ENCODE measurements at places on chromosomes 11 and 22. TPM values are rescaled to one million over a fixed set of nuclear protein-coding genes. Genes with fewer than 3 reads are reported as not detected.

DNA sequence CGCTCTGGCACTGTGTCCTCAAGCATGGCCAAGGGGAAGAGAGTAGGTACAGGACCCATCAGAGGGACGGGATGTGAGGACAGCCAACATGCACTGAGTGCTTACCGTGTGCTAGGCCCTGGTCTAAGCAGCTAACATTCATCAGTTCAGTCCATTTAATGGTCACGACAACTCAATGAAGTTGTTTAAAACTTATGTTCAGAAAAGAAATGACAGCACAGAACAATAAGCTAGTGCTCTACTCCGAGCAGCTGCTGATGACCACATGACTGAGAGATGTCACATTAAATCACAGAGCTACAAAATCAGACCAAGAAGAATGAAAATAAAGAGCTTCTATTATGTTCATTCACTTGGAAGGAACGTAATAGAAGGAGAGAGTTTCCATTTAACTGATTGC lies 26.3 kb downstream of the PRDM10 start:
- H3K27me3 ChIP-seq: no peaks in the 10 kb centered on the region
- peaks cover 1% of the 10 kb centered on the region for H3K36me3 ChIP-seq
- no peak for DNase-seq

DNA sequence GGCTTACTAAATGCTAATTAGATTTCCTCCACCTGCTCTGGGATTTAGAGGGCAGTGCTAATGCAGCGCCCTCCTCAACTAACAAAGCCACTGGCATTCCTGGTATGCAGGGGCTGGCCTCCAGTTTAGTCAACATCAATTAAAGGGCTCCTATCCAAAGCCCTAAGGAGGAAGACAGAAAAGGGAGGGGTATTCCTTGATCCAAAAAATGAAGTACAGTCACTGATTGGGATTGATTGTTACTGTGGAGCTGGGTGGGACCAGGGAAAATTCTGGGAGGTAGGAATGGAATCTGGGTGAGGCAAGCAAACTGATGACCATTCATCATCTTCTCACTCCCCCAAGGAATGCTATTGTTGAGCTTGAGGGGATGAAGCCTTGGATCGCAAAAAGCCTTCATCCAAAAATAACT lies 52.2 kb downstream of the GAB2 start:
- H3K27ac ChIP-seq: no peak overlapping the region
- H3K36me3 ChIP-seq: no peaks in the 10 kb centered on the region
- H3K4me1 ChIP-seq: no peaks in the 10 kb centered on the region
- H3K27me3 ChIP-seq: no peaks in the 10 kb centered on the region
- H3K4me3 ChIP-seq: no peak overlapping the region

Gene OR8A1
- not detected for total RNA-seq

Gene CCDC89
- not detected for total RNA-seq

GRCh38 chr22:21929253-21929652 lies 23.4 kb downstream of the PPM1F start:
- H3K4me3 ChIP-seq: no peak overlapping the region
- DNase-seq: no peak
- H3K4me1 ChIP-seq: no peaks in the 10 kb centered on the region
- H3K27ac ChIP-seq: no peak overlapping the region
- H3K36me3 ChIP-seq: no peaks in the 10 kb centered on the region

Gene GAB4
- not detected for total RNA-seq

Gene GAL3ST1
- total RNA-seq: not detected

Gene MAP4K2
- total RNA-seq: 56.4 TPM

- no peaks in the 10 kb centered on the region for H3K36me3 ChIP-seq
- DNase-seq: peak; percentile 26
- peaks cover 2% of the 10 kb centered on the region for H3K4me1 ChIP-seq
- no peak overlapping the region for H3K27ac ChIP-seq
- H3K27me3 ChIP-seq: no peaks in the 10 kb centered on the region
- no peak overlapping the region for H3K4me3 ChIP-seq
Observed at GRCh38 chr11:127470306-127470884, 469.8 kb upstream of the KIRREL3 start.

- DNase-seq: no peak
- peaks cover 7% of the 10 kb centered on the region for H3K27me3 ChIP-seq
- H3K27ac ChIP-seq: no peak overlapping the region
- H3K4me1 ChIP-seq: peaks cover 40% of the 10 kb centered on the region
Observed at GRCh38 chr11:1892116-1892515, 421 bp upstream of the PRR33 start.

DNA sequence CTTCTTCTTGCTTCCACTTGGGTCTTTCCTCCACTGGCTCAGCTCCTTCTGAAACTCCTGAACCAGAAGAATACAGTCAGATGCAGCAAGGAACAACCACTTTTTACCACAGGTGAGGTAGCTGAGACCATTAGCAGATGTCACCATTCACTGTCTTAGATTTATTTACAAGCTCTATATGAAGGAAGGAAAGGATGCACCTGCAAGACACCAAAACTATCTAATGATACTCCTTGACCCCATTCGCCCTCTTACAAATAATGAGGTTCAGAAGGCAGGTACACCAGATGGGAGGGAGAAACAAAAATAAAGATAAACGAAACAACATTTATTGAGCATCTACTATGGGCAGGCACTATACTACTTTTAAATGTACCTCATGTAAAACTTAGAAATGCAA lies 10.3 kb downstream of the TFIP11 start:
- H3K27me3 ChIP-seq: no peaks in the 10 kb centered on the region
- DNase-seq: no peak
- peaks cover 23% of the 10 kb centered on the region for H3K4me1 ChIP-seq
- H3K27ac ChIP-seq: no peak overlapping the region

- peak; percentile 43 for DNase-seq
- peak within 1 kb of the TSS; percentile 93 for H3K4me3 ChIP-seq
- H3K36me3 ChIP-seq: peaks cover 20% of the 10 kb centered on the region
- peak within 1 kb of the TSS; percentile 98 for H3K27ac ChIP-seq
- H3K27me3 ChIP-seq: no peaks in the 10 kb centered on the region
Observed at GRCh38 chr22:46737976-46738646, at the start of gene CERK. Gene CERK, minus strand, starts transcription at chr22:46738252. Its CDS starts 104 bp downstream, at chr22:46738148.

Gene HIKESHI
- 60.5 TPM for total RNA-seq

GRCh38 chr11:95335989-95336388 lies 105.0 kb upstream of the SESN3 start:
- H3K27me3 ChIP-seq: no peaks in the 10 kb centered on the region
- peak; percentile 13 for DNase-seq
- H3K27ac ChIP-seq: no peak overlapping the region
- no peaks in the 10 kb centered on the region for H3K36me3 ChIP-seq
- no peak overlapping the region for H3K4me3 ChIP-seq
- H3K4me1 ChIP-seq: peaks cover 6% of the 10 kb centered on the region

Gene ANKK1
- not detected for total RNA-seq

DNA sequence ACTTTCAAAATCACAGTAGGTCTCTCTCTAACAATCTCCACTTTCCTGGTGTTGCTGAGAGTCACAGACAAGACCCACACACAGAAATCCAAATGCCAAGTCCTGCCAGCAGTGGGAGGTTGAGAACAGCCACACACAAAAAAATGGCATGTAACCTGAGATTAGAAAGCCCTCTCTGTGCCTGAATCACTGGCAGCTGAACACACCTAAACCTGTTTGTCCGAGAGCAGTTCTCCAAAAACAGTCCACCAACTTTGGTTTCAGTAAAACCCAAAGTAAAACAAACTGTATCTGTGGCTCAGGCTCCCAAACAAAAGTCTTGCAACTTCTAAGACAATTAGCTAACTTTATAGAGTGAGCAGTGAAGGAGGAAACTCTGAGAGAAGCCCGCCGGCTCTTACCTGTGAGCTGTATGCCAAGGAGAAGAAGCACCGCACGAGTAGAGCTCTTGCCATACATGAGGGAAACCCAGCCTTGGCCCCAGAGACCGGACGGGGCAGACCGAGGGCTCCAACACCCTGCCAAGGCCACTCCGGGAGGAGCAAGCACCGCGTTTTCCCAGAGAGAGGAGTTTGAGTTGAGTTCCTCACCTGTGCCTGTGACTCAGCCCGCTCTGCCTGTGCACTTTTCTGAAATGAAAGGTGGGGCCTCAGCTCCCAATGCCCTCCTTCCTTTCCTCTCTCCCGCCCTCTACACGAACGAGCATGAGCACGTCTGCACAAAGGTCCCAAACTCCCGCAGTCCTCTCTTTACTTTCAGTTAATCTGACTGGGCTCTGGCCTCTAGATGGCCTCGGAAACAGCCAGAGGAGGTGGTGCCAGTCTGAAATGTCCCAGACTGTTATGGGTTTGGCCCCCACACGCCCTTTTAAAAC lies at the start of gene MPZL2:
Gene MPZL2, minus strand, starts transcription at position 603 of the 874 bp plus-strand sequence. Its CDS starts 144 bp downstream, at position 459.
- H3K27me3 ChIP-seq: no peaks in the 10 kb centered on the region
- peaks cover 42% of the 10 kb centered on the region for H3K36me3 ChIP-seq
- peak within 1 kb of the TSS; percentile 81 for H3K4me3 ChIP-seq
- peaks cover 56% of the 10 kb centered on the region for H3K4me1 ChIP-seq
- peak; percentile 57 for DNase-seq

DNA sequence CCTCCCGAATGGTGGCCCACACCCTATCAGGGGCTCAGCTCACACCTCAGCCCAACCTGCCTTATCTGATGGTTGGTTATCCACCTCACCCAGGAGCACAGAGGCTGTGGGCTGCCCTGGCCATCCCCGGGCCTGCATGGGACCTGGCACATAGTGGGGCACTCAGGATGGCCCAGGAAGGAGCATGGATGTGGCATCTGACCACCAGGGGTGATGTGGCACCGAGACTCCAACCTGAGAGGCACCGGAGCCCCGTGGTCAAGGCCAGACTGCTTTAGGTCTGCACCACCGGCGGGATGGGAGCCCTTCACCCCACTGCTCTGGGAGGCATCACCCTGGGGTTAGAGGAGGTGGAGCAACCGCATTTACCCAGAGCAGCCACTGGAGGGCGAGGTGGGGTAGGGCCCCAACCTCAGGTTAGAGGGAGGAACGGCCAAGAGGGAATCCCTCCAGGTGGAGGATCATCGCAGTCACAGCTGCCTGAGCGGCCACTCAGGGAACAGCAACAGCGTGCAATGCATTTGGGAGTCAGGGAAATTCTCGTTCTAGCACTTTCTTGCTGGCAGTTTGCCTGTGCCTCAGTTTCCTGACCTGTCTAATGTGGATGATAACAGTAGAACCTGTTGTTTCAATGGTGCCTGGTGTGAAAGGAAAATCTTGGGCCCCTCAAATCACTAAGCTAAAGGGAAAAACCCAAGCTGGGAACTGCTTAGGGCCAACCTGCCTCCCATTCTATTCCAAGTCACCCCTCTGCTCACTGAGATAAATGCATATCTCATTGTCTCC lies 52.9 kb upstream of the CARS1 start:
- no peak overlapping the region for H3K4me3 ChIP-seq
- no peak overlapping the region for H3K27ac ChIP-seq
- no peaks in the 10 kb centered on the region for H3K4me1 ChIP-seq
- DNase-seq: peak; percentile 63
- H3K36me3 ChIP-seq: peaks cover 7% of the 10 kb centered on the region

Gene BIK
- 3.3 TPM for total RNA-seq

DNA sequence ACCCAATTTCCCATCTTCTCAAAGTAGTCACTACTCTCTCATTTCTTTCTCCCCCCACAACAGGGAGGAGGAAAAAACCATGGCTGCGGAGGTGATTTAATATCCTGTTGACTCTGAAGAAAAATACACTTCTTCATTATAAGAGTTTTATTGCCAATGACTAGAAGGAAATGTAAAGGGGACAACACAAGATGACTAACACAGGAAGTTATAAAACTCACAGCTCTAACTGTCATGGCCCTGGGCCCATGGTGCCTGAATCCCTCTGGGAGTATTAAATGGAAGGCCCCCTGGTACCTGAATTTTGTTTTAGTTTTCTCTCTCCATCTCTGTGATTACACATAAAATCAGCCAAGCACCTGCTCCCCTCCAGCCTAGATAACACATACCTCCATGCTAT lies 352.8 kb upstream of the FAT3 start:
- DNase-seq: no peak
- no peak overlapping the region for H3K27ac ChIP-seq
- H3K4me1 ChIP-seq: no peaks in the 10 kb centered on the region

Data from activated CD8-positive, alpha-beta T cell treated with anti-CD3 and anti-CD28 coated beads for 36 hours (primary cell).